AG09319 (cell line): ENCODE measurements at places on chromosomes 11 and 22.
A peak's percentile ranks its signal among the peaks of the same experiment; 100 is the strongest.

GRCh38 chr11:72066855-72067254 is 13.5 kb downstream of the NUMA1 start:
- no peak for DNase-seq

- no peak for DNase-seq
These were observed 85.0 kb upstream of the SEPTIN5 start for GRCh38 chr22:19629331-19629719.

DNA sequence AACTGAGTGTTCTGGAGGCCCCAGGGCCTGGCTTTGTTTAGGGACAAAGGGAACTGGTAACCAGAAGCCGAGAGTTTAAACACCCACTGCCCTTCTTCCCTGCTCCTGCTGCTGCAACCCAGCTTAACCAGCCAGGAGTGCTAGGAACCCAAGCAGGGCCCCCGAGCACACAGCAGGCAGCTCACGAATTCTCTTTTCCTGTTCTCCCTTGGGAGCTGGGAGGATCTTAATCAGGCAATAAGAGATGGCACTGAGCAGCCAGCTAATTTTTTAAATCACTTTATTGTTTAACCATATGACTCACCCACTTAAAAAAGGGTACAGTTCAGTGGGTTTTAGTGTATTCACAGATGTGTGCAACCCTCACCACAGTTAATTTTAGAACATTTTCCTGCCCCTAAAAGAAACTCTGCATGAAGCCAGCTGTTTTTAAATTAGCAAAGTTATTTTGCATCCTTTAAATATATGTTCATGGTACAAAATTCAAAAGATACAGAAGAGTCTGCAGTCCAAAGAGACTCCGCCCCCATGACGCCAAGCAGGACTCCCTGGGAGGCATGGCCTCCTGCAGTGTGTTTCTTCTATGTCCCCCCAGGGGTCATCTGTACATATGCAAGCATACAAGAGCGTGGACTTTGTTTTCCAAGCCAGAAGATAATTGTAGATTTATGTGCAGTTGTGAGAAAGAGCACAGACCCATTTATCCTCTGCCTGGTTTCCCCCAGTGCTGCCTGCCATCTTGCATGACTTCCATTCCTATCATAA is 18.9 kb upstream of the PPP6R3 start:
- peak; percentile 10 for DNase-seq

DNA sequence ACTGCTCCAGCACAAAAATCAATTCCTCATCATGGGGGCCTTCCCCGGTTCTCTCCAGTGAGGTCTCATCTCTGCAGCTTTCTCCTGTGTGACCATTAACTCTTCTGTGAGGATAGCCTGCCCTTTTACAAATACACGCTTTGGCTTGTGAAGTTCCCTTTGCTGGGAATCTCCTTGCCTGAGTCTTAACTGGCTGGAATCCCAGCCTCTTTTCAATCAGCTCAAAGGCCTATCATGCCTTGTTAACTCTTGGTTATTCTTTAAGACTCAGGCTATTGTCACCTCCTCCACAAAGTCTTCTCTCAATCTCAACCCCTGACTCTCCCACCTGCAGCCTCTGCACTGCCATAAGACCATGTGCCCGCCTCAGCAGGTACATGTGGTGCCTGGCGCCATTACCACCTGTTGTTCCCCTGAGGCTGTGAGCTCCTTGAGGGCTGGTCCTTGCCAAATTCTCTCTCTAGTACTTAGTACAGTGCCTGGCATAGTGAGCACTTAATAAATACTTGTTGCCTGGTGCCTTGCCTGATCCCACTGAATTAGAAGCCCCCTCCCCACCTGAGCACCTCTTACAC is 128.2 kb downstream of the ST3GAL4 start:
- no peak for DNase-seq

- DNase-seq: no peak
These were observed 8.2 kb downstream of the PTH start for GRCh38 chr11:13487661-13488030.

DNA sequence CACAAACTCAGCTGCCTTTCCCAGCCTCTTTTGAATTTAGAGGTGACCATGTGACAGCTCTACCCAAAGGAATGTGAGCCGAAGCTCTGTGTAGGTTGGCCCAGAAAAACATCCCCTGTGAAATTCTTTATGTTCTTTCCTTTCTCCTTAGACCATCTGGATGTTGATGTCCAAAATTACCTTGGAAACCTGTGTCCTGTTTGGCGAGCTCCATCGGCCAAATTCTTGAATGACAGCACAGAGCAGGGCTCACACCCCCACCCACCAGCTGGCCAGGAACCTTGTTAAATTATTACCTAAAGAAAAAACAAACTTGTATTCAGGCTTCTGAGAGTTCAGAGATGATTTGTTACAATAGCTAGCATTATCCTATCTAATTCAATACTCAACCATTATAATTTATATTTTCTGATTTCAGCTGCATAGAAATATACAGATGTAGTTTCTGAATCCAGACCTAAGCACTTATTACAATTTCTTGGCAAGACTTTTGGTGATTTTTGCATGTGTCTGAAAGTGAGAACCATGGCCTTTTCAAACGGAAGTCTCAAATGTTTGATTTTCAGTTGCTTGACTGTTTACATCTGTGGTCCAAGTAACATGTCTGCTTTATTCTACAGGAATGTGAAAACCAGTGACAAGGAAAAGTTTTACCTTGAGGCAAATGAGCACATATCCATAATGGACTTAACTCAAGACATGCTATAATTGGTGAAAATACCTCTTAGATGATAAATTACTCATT is 554.2 kb downstream of the NTM start:
- DNase-seq: no peak

DNA sequence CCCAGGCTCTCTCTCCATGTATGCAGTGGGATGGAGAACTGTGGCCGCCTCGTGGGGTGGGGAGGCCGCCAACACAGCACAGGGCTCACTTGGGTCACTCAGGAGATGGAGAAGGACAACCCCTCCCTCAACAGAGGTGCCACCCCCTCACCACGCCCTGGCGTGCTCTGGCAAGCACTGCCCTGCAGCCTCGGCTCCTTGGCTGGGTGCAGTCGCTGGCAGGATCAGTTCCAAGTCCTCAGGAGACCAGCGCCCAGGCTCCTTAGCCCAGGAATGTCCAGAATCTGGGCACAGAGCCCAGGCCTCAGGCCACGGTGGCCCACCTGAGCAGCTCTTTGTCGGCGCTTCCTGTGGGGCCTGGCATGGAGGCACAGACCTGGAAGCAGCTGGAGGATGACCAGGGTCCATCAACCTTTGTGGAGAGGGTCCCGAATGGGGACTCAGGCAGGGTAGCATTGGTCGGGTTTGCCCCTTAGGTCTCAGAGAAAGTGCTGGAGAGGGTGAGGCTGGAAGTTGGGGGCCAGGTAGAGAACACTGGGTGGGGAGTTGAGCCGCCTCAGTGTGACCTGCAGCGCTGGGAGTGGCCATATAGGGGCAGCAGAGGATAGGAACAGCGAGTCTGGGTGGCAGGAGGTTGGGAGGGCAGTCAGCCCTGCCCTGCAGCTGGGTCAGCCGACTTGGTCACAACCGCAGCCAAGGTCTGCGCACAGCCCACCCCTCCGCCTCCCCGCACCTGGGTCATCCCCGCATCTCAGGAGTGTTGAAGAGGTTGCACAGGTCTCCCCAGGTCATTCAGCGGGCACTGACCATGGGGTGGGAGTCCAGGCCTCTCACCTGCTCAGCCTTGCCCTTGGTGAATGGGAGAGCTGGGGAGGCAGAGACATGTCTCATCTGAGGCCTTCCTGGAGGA is 8.2 kb downstream of the SUSD2 start:
- DNase-seq: peak; percentile 24
